NCI-H774 (cell line): ENCODE measurements at places on chromosomes 16 and 17.

GRCh38 chr16:88640039-88640495 is 1.7 kb downstream of the IL17C start:
- no peak for DNase-seq

- no peak for DNase-seq
Observed at GRCh38 chr16:77674888-77675287, 47.4 kb upstream of the NUDT7 start.

DNA sequence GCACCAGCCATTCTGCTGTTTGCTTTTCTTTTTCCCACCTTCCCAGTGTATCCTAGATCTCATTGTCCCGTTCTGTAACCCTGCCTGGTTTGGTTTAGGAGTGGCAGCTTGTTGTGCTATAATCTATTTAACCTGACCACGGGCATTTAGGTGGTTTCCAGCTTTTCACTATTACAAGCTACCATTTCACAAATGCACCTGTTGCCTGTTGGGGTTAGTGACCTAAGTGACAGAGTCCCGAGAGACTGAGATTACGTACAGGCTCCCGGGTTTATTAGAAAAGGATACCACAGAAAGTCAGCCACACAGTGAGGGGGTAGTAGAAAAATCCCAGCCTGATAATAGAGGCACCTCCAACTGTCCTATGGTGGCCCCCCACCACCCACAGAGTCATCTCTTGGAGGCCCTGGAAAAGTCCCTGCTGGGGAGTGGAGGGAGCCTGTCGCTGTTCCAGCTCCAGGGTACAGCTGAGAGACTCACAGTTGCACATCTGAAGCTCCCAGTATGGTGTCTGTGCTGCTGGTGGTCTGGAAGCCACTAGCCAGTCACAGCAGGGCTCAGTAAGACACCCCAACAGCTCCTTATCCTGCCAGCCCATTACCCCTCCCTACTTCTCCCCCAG is 21.2 kb downstream of the CLEC16A start:
- DNase-seq: no peak

- no peak for DNase-seq
Observed at GRCh38 chr16:31535737-31536136, 8.0 kb downstream of the AHSP start.

GRCh38 chr17:888998-889441 is 90.6 kb downstream of the NXN start:
- no peak for DNase-seq

- DNase-seq: no peak
Observed at GRCh38 chr17:66686601-66687000, 148.3 kb upstream of the CACNG5 start.

DNA sequence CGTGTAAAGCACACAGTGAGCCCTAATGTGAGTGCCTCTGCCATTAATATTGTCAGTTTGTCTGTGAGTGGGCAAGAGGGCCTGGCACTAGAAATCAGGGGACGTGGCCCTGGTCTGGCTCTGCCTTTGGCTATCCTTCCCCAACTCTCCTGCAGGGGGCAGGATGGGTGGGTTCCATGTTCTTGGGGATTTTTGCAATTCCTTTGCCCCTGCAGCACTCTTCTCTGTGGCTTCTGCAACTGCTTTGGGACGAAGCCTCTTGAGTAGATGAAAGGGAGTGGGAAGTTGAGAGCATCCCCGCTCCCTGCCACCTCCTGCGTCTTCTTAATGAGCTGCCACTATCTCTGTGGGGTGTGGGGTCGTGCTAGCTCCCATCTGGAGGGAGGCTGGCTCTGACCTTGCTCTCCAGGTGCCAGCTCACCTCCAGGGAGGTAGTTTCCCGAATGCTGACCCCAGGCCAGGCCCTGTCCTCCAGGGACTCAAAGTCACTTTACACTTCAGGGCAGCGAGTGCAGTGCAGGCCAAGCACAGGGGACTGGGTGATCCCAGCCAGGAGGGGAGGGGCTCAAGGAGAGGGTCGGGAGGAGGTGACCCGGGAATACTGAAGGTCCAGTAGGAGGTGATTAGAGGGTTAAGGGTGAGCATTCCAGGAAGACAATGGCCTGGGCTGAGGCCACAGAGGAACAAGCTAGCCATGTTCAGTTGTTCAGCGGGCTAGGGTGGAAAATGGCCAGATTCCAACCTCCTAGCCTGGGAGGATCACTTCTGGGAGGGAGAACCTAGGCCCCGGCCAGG is 121.0 kb upstream of the NLRP1 start:
- DNase-seq: no peak

DNA sequence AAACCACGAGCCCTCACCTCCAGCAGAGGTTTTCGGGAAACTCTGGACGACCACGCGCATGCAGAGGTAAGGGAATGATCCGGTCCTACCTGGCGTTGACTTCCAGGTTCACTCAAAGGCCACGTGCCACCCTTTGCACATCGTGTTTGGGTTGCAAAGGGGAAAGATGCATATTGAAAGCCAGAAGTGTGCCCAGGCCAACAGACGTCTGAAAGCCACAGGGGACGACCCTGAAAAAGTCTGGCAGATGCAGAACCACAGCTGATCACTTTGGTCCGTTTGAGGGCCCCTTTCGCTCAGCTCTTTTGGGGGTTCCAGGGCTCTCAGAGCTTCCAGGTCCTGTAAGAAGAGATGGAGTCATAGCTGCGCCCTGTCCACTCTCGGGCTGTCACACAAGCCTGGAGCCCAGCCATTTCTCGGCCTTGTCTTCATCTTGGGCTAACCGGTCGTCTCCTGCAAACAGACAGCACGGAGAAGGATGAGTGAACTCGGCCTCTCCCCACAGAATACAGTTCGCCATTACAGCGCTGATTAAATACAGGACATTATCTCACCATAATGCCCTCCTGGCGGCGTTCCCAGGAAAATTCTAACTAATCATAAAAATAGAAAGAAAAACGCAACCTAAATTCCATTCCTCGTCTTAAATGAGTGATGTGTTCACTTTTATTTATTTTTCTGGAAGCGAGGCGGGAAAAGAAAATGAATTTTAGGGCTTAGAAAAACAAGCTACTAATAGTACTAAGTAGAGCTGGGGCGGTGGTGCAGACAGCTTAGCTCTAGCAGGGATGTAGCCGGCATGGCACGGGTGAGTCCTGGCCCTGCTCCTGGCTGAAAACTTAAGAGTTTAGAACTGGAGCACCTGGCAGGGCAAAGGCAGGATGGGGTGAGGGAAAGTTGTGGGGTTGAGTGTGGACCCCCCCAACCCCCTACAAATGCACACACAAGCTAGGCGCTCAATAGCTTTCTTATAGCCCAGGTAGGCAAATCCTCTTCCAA is 45.5 kb upstream of the ZFHX3 start:
- no peak for DNase-seq

DNA sequence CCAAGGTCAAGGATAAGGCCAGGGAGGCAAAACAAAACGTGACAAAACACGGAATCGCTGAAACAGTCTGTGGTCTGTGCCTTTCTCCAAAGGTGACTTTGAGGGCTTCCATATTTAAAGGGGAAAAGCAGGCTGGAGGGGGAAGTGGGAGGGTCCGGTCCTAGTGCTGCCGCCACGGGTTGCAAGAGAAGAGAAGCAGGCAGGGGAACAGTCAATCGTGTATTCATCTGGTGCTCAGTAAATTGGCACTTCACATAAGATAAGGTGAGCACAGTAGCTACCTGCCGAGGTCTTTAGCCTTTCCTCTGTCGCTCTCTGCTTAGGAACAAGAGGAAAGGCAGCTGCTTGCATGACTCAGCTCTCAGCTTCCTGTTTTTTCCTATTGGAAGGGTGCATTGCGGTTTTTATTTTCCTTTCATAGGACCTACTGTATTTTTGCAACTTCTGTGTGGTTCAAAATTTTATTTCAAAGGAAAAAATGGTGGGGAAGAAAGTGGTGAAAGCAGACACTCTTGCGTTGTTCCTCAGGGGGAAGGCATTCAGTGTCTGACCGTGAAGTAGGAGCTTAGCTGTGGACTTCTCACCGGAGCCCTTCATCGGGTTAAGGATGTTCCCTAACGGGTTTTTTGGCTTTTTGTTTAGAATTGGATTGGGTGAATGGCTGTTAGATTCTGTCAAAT is 7.1 kb upstream of the LGALS3BP start:
- DNase-seq: peak; percentile 37

DNA sequence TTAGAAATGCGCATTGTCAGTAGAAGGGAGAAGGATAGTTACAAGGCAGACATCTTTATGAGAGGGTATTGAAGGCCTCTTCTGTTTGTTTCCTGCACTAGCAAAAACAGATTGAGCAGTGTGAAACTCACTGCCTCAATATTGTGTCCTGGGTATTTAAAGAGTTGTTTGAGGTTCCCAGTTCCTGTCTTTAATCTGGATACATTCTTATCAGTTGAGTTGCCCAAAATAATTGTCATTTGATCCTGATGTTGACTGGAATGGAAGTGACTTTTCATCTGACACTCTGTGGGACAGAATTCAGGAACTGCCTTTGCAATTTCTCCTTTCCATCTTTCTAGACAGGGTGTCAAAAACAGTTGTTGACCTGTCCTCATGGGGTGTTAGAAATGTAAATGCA is 1.7 kb downstream of the ATP6V0A1 start:
- DNase-seq: no peak

DNA sequence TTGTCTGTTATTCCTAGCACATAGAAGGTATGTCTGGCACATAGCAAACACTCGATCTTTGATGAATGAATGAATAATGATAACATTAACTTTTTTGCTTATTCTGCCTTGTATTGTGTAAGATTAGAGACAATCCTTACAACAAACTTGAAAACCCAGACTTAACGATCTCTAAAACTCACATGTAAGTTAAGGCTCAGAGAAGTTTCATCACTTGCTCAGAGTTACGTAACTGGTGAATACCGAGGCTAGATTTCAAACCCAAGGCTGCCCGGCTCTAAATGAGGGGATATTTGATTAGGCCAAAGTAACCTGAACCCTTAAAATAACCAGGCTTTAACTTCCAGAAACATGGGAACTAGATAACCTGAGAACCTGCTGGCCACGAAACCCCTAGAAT is 22.3 kb downstream of the CAPNS2 start:
- DNase-seq: no peak

- no peak for DNase-seq
Observed at GRCh38 chr17:3679531-3680126, 11.0 kb downstream of the EMC6 start.

DNA sequence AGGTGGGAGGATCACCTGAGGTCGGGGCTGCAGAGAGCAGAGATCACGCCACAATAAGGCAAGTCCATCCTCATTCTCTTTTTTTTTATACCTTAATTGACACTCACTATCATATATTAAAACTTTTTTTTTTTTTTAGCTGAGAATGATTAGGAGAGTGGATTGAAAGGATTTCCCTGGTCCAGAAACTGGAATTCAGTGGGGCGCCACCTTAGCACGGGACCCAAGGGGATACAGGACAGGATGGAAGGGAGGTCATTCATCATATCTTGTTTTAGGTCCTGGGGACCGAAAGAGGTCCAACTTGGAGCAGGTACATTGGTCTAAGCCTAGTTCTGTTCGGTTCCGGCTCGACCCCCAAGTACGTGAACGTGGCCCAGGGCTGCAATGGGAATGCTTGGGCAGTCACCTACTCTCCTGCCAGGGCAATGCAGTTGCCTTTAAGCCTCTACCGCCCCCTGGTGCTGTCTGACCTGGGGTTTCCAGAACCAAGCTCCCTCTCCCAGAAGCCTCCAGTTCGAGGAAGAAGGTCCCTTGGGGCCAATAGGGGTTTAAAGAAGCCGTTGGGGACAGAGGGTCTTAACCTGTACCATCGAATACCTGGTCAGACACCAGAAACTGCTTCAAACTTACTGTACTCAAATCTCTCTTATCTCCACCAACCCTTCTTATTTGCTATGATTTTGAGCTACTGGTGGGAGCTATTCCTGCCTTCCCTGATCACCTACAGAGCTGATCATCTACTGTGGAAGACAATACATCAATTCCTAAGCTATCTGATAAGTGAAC is 19.9 kb upstream of the GPATCH8 start:
- DNase-seq: peak; percentile 36

DNA sequence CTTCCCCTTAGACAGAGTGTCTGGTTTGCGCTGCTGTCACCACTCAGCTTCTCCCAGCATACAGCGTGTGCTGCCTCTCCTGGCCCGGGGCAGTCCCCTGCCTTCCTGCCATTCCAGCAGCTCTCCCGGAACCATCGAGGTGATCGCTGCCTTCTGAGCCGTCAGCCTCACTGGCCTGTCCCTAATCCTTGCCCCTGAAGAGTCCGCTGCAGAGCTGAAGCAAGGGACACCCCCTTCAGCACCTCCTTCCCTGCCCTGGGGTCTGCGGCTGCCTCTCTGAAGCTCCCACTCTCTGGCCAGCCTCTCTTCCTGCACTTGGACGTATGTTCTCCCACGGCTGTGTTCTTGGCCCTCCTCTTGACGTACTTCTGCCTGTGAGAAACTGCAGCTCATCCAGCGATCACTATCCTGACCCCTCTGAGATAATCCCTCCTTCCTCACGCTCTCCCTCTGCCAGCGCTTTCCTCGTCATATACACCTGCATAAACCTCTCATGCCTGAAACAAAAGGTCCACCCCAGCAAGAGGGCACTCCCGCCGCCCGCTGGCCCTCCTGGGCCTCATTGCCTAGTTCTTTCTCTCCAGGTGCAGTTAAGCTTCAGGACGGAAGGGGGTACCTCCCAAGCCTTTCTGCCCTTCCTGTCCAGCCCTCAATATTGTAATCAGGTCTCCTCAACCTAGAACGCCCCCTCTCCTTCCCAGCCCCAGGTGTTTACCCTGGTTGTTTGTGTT is 220.6 kb upstream of the CHMP6 start:
- DNase-seq: peak; percentile 50

- no peak for DNase-seq
Observed at GRCh38 chr16:51084074-51084928, 66.8 kb downstream of the SALL1 start.

DNA sequence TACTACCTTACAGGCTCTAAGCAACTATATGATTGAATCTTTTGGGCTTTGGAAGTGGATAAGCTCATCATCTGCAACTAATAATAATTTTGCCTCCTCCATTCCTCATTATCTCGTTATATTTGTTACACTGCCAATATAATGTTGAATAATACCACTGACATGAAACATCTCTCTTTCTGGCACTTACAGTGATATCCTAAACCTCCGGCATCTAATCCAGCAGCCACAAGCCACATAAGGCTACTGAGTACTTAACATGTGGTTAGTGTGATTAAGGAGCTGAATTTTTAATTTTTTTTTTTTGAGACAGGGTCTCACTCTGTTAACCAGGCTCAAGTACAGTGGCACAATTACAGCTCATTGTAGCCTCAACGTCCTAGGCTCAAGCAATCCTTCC is 9.6 kb downstream of the CDC42EP4 start:
- DNase-seq: no peak

- no peak for DNase-seq
Observed at GRCh38 chr17:5885336-5885735, 184.8 kb upstream of the WSCD1 start.

GRCh38 chr16:28845293-28845692 is 855 bp downstream of the TUFM start:
- no peak for DNase-seq
